Activated CD4-positive, alpha-beta memory T cell treated with anti-CD3 and anti-CD28 coated beads for 36 hours (primary cell): ENCODE measurements at places on chromosomes 3 and 15. TPM values are rescaled to one million over a fixed set of nuclear protein-coding genes. Genes with fewer than 3 reads are reported as not detected.

The CCPG1 gene
- 16.5 TPM for total RNA-seq

The GPR62 gene
- not detected for total RNA-seq

The GLDN gene
- total RNA-seq = not detected

The C15orf40 gene
- 26.3 TPM for total RNA-seq

The GP5 gene
- total RNA-seq = 0.24 TPM

The NIT2 gene
- total RNA-seq = 65.3 TPM

GRCh38 chr15:92053753-92054316, 200.3 kb downstream of the SLCO3A1 start:
- no peak for DNase-seq

- no peak for DNase-seq
Measured at GRCh38 chr3:126924458-126924857, 58.5 kb upstream of the PLXNA1 start.

DNA sequence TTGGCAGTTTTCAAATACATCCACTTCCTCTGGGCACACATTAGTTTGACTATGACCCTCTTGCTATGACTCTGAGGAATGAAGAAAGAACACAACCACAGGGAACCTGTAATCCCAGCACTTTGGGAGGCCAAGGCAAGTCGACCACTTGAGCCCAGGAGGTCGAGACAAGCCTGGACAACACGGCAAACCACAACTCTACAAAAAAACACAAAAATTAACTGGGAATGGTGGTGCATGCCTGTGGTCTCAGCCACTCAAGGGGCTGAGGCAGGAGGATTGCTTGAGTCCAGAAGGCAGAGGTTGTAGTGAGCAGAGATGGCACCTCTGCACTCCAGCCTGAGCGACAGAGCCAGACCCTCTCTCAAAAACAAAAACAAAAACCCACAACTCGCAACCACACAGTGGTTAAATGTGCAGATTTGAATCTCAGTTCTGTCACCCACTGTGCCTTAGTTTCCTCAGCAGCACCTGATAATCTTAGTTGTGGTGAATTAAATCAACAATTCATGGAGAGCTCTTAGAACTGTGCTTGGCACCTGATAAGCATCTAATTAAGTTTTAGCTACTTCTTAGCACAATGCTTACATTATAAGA, 65.7 kb downstream of the MYLK start:
- DNase-seq = no peak

DNA sequence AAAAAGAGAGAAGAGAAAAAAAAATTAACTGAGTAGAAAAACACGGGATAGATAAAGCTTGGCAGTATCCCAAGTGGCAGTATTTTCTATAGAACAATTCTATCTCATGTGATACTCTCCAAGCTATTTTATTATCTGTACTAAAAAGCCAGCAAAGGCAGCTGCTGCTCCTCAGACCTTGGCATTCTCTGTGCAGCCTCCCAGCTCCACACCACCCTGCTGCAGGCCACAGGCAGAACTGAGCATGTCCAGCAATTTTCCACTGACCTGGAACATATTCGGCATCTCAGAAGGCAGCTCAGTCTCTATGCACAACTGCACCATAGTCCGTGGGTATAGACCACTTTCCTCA, 1161.4 kb downstream of the IGSF11 start:
- DNase-seq = no peak
